ENCODE measurements at places on chromosomes 7 and 10.
A peak's percentile ranks its signal among the peaks of the same experiment; 100 is the strongest.

- DNase-seq: no peak
Observed at GRCh38 chr10:94409021-94409657, 6.8 kb downstream of the TBC1D12 start.

DNA sequence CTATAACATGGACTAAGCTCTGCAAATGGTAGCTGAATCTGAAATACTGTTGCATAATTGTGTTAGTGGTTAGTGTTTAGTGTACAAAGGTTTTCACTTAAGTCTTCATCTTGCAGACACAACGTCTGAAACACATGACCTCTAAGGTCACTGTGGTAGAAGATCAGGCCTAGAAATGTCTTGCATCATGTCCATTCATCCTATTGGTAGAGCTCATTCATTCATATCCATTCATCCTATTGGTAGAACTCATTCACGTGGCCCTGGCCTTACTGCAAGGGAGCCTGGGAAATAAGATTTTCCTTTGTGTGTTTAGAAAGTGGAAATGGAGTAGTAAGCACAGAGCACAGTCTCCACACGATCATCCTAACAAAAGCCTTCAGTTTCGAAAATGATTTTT lies 485.8 kb downstream of the PLXNA4 start:
- DNase-seq: peak; percentile 2

GRCh38 chr7:117706210-117706609 lies 167.0 kb downstream of the CTTNBP2 start:
- no peak for DNase-seq

- no peak for DNase-seq
Observed at GRCh38 chr10:129809431-129809830, 154.6 kb downstream of the EBF3 start.

- DNase-seq: no peak
Observed at GRCh38 chr10:119393019-119393418, 149.5 kb downstream of the RGS10 start.

DNA sequence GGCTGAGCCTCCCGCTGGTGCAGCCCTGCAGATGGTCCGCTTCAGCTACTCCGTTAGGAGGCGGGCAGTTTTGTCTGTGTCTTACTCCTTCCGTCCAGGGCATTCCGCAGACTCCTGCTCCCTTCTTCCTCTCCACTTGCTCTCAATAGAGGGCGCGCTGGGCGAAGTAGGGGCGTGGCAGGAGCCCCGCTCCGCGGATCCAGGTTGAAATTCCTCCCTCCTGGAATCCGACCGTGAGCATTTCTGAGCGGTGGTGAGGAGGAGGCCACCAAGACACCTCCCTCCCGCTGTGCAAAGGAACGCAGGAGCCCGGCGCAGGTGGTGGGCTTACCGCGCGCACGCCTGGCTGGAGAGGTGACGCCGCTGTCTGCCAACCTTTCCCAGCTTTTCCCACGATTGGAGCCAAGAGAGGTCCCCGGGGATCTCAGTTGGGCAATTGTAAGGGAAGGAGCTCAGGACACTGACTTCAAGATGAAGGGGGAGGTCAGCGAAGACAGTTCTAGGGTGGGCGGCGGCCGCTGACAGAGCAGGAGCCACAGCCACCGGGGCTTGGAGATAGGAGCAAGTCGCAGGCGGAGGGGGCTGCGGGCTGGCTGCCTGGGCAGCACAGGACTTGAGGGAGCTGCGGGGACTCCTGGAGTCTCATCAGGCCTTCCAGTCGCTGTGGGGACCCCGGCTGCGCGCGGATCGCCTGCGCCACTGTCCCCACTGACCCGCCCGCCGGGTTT lies 1011.3 kb downstream of the XPNPEP1 start:
- DNase-seq: peak; percentile 63

Data from tibial artery (tissue), 4 donors.